Cardiac muscle cell (in vitro differentiated cells and primary cell): ENCODE measurements at places on chromosomes 6 and 20. TPM values are rescaled to one million over a fixed set of nuclear protein-coding genes. Genes with fewer than 3 reads are reported as not detected.

- no peak for DNase-seq
These were observed 34.7 kb downstream of the EFCAB8 start for GRCh38 chr20:32893263-32894025.

DNA sequence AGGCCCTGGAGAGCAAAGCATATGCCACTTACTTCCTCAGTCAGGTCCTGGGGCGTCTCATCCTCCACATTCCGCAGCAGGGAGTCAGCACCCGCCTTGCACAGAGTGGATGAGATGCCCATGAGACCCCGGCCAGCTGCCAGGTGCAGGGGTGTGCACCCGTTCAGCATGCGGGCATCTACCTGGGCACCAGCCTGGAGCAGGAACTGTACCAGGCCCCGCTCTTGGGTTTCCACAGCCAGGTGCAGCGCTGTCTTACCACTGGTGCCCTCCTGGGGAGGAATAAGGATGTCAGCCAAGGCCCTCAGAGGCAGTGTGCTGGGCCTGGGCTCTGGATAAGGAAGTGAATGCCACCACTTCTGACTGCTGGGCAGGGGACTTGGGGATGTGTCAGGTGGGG is 2.7 kb upstream of the SLC35B2 start:
- no peak for DNase-seq

DNA sequence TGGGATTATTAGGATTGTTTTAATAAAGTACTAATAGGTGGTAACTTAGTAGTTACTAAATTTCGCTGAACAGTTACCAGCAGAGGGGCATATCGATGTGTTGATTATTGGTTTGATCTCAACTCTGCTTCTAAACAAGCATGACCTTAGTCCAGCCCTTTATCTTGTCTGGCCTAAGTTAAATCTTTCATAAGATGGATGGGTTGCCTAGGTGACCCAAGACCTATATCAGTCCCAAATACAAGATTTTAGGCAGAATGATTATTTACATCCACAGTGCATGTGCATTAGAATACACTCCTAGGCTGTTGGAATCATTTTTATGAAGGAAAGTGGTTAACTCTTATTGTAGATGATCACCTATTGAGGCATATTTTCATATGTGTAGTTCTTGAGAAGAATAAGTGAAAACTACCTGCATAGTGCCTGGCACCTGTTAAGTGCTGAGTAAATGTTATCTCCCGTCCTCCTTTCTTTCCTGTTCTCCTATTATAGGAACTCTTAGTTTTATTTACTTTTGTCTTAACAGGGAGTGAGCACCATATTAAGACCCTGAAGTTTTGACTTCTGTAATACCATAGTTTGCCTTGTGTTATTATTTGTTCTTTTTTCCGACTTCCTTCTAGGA is 1.1 kb downstream of the HSF2 start:
- no peak for DNase-seq

GRCh38 chr6:125932451-125932795 is 24.1 kb upstream of the HINT3 start:
- DNase-seq = no peak

- no peak for DNase-seq
These were observed 186.2 kb downstream of the ERMARD start for GRCh38 chr6:169937389-169938261.

The SLC12A5 gene
- 7.6 and 8.3 TPM in 2 replicates for total RNA-seq
